ENCODE measurements at places on chromosomes 7 and 10. TPM values are rescaled to one million over a fixed set of nuclear protein-coding genes. Genes with fewer than 3 reads are reported as not detected.

The TMEM196 gene
- not detected for total RNA-seq

The DIP2C gene
- 8.6 TPM for total RNA-seq

The OR2A7 gene
- not detected for total RNA-seq

The EFCAB10 gene
- total RNA-seq = not detected

The ADCY1 gene
- total RNA-seq = 0.18 TPM

The CDH23 gene
- total RNA-seq = under 0.01 TPM

The RBP4 gene
- total RNA-seq = not detected

The ELN gene
- total RNA-seq = 2.2 TPM

The HOGA1 gene
- total RNA-seq = 0.36 TPM

The LAMTOR4 gene
- total RNA-seq = 131 TPM

DNA sequence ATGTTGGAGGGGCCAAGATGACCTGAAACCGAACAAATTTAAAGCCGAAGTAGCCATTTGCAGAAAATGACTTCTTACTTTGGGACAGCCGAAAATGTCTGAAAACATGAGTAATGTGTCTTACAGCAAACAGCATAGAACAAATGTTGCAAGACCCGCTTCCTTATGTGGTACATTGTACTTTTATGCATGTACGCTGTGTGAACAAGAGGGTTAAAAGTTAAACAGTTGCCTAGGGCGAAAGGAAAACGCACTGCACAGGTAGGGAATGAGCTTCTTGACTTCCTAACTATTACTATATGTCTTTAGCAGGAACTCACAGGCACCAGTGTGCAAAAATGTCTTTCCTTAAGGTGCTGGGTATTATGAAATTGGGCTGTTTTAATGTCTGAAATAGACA lies 303.5 kb upstream of the MGMT start:
- no peak for DNase-seq
- no peaks in the 10 kb centered on the region for H3K36me3 ChIP-seq
- H3K27me3 ChIP-seq = no peaks in the 10 kb centered on the region
- no peak overlapping the region for H3K4me3 ChIP-seq
- H3K27ac ChIP-seq = no peak overlapping the region

DNA sequence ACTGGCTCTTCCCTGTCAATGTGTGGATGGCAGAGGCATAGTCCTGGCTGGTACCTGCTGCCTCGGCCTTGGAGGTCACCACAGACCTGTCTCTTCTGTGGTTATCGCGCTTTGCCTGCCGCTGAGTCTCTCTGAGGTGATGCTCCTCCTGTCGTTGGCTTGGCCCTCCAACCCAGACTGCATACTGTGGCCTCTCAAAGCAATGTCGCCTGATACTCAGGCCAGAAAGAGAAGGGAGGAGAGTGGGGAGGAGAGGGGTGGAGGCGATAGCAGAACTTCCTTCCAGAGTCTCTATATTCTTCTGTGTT lies 133.2 kb upstream of the KCNMA1 start:
- DNase-seq = no peak
- H3K36me3 ChIP-seq = no peaks in the 10 kb centered on the region
- no peaks in the 10 kb centered on the region for H3K27me3 ChIP-seq
- no peak overlapping the region for H3K27ac ChIP-seq
- H3K4me1 ChIP-seq = peaks cover 9% of the 10 kb centered on the region

DNA sequence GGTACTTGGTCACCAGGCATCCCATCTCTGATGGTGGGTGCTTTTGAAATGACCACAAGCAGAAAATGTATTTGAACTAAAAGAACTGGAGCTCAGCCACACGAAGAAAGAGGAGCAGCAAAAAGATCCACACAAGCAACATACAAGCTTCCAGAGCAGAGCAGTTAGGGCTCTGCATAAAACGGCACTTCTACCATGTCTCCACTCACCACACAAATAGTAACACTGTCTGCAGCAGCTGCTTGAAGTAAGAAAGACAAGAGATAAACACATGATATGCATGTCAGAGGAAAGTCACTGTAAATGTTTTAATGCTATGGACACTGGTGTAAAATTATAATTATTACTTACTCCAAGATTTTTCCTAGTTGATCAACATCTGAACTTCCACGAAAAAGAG lies 32.5 kb upstream of the FAM133B start:
- H3K27ac ChIP-seq = peak overlapping the region; percentile 38
- H3K36me3 ChIP-seq = peaks cover 9% of the 10 kb centered on the region
- no peak for DNase-seq
- H3K27me3 ChIP-seq = no peaks in the 10 kb centered on the region
- no peak overlapping the region for H3K4me3 ChIP-seq
- peaks cover 7% of the 10 kb centered on the region for H3K4me1 ChIP-seq

- H3K4me1 ChIP-seq = peaks cover 6% of the 10 kb centered on the region
- no peaks in the 10 kb centered on the region for H3K36me3 ChIP-seq
- H3K27me3 ChIP-seq = no peaks in the 10 kb centered on the region
- H3K4me3 ChIP-seq = peak overlapping the region; percentile 71
Observed at GRCh38 chr10:110209926-110210673, 2.7 kb downstream of the MXI1 start.

- no peaks in the 10 kb centered on the region for H3K4me1 ChIP-seq
- DNase-seq = no peak
- no peaks in the 10 kb centered on the region for H3K36me3 ChIP-seq
- no peak overlapping the region for H3K4me3 ChIP-seq
- no peaks in the 10 kb centered on the region for H3K27me3 ChIP-seq
- no peak overlapping the region for H3K27ac ChIP-seq
Observed at GRCh38 chr10:50063100-50063499, 4.7 kb upstream of the WASHC2A start.

DNA sequence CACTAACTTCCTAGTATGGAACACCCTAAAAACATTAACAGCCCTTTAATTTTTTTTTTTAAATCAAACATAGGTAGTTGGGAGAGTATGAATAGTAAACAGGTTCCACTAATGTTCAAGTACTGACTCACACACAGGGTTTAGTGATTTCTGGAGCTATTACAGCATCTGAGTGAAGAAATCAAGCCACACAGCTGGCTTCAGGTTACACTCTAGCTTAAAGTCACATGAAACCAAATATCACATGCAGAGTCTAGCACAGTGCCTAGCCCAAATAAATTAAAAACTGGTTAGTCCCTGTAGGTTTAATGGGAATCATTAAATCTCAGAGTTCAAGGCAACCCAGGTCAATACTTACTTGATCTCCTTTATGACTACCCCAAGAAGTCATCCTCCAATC lies 11.6 kb downstream of the PANK1 start:
- peak; percentile 91 for DNase-seq
- no peaks in the 10 kb centered on the region for H3K27me3 ChIP-seq
- H3K36me3 ChIP-seq = no peaks in the 10 kb centered on the region
- no peak overlapping the region for H3K27ac ChIP-seq
- peaks cover 5% of the 10 kb centered on the region for H3K4me1 ChIP-seq

GRCh38 chr7:99141841-99142726 lies 1.8 kb downstream of the SMURF1 start:
- H3K4me3 ChIP-seq = peak overlapping the region; percentile 99
- peak; percentile 79 for DNase-seq
- H3K36me3 ChIP-seq = no peaks in the 10 kb centered on the region
- H3K27ac ChIP-seq = peak overlapping the region; percentile 90

DNA sequence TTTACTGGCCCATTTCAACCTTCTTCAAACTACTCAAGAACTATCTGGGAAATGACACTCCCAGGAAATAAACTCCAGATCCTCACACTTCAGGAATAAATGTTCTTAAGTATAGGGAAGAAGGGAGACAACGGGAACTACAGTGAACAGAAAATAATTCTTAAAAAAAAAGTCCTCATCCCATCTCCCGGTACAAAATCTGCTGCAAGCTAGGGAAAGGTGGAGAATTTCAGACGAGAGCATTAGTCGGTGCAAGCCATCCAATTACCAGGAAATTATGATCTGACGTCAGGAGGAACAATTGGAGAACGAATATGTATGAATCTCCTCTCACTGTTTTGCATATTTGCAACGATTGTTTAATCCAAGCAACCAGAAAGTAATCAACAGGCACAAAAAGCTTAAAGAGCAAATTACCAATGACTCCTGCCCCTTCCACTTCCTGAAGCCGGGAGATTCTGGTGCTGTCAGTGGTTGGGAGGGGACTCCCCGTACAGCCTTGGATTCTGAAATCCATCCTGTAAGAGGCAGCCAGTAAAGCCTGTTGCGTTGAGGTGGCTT lies 15.1 kb upstream of the GATA3 start:
- H3K4me3 ChIP-seq = no peak overlapping the region
- H3K4me1 ChIP-seq = no peaks in the 10 kb centered on the region
- H3K36me3 ChIP-seq = no peaks in the 10 kb centered on the region
- peaks cover 95% of the 10 kb centered on the region for H3K27me3 ChIP-seq
- DNase-seq = no peak

- H3K36me3 ChIP-seq = no peaks in the 10 kb centered on the region
- H3K27me3 ChIP-seq = no peaks in the 10 kb centered on the region
- peak; percentile 31 for DNase-seq
- H3K4me1 ChIP-seq = no peaks in the 10 kb centered on the region
Observed at GRCh38 chr7:98323597-98324322, 42.3 kb downstream of the BRI3 start.

DNA sequence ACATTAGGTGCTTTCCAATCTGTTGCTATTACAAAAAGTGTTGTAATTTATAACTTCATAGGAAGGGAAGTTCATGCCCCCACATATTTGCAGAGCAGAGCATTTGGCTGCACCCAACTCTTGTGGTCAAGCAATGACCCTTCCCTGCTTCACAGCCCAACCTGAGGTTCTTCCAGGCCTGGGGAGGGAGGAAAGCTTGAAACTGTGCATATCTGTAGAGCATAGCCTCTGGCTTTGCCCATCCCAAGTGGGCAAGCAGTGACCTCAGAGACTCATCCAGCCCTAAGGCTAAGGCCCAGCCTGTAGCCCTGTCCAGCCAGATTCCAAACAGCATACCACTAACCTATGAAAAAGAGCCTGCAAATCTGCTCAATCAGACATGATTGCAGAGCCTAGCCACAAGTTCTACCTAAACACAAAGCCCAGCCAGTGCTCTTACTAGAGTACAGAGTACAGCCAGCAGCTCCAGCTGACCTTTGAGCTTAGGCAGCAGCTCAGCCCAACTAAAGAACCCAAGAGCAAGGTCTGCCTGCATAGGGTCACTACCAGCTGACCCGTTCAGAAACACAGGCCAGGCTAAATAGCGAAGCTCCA lies 14.4 kb upstream of the GSTK1 start:
- no peak overlapping the region for H3K27ac ChIP-seq
- H3K4me1 ChIP-seq = no peaks in the 10 kb centered on the region
- H3K36me3 ChIP-seq = no peaks in the 10 kb centered on the region
- no peak for DNase-seq

GRCh38 chr7:105721571-105722104 lies 140.3 kb upstream of the EFCAB10 start:
- H3K4me3 ChIP-seq = no peak overlapping the region
- H3K27me3 ChIP-seq = no peaks in the 10 kb centered on the region
- H3K4me1 ChIP-seq = peaks cover 2% of the 10 kb centered on the region

- H3K4me3 ChIP-seq = no peak overlapping the region
- peak; percentile 25 for DNase-seq
Observed at GRCh38 chr7:123675181-123675473, 19.5 kb downstream of the LMOD2 start.

- no peak for DNase-seq
- H3K27me3 ChIP-seq = no peaks in the 10 kb centered on the region
- no peaks in the 10 kb centered on the region for H3K4me1 ChIP-seq
Observed at GRCh38 chr10:33073641-33074415, 115.8 kb upstream of the ITGB1 start.

DNA sequence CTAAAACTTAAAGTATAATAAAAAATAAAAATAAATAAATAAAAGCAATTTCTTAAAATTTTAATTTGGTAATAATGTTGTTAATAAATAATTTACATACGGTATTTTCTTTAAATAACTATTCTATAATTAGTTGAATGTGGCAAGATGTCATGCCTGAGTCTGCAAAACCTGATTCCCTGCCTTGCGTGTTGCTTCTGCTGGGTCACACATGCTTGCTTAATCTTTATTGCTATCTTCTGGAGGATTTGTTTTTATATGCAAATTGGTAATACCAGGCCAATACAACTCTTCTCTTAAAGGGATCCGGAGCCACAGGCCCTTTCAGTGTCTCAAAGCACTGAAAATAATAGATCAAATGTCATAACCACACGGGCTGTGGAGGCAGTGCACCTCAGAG lies 59.4 kb upstream of the ABCB5 start:
- DNase-seq = no peak
- no peaks in the 10 kb centered on the region for H3K4me1 ChIP-seq
- H3K36me3 ChIP-seq = no peaks in the 10 kb centered on the region
- H3K27me3 ChIP-seq = no peaks in the 10 kb centered on the region

DNA sequence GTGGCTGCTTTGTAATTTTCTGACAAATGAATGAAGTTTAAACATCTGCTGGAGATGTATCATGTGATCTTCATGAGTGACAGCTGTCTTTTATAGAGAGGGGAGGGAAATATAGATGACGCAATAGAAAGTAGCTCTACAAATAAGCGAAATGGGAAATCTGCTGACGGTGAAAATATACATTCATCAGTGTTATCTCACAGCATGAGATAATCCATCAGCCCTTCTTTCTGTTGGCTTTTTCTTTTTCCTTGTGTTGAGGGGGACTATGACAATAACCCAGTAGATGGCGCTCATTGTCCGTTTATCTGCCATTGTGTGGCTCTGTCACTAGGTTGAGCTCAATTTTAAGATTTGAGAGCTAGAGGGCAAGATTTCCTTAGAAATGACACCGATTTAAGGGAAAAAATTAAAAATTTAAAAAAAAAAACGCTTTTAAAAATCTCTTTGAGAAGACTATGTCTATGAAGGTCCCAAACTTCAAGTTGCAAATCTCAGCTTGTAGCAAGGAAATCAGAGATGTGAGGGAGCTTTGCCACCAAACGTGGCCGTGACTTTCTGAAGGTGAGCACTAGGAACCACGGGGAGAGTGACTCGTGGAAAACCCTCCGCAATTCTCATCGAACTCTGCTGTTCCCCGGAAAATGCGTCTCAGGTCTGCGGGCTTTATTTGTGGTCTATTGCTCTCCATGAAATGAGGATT lies 114.6 kb upstream of the SFMBT2 start:
- peak; percentile 66 for DNase-seq
- H3K4me1 ChIP-seq = no peaks in the 10 kb centered on the region
- H3K27ac ChIP-seq = no peak overlapping the region

DNA sequence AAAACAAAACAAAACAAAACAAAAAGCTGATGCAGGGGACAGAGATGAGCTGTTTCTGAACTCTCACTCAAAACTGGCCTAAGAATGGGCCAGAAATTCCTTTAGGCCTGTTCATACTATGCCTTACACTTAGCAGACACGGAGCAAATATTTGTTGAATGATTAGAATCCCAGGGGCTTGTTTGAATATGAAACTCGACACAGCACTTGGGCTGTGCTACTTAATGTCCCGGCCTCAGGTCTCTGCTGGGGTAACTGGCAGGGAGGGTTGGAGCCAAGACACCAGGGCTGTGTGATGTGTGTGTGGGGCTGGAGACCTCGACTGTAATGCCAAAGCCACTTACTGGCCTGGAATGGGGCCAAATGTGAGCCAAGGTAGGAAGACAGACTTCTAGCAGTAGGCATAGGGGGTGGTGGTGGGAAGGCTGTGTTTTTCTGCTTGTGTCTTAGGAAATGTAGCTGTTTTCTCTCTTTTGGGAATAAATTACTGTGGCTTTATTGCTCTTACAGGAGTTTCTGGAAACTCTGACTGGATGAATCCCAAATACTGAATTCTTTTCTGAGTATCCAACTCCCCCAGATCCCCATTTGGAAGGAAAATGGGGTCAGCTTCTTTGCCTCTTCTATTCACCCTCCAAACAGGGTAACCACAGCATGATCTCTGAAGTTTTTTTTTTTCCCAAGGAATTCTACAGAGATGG lies 66.7 kb downstream of the EMX2 start:
- peak; percentile 2 for DNase-seq
- no peaks in the 10 kb centered on the region for H3K27me3 ChIP-seq
- H3K4me1 ChIP-seq = no peaks in the 10 kb centered on the region
- H3K27ac ChIP-seq = no peak overlapping the region
- no peak overlapping the region for H3K4me3 ChIP-seq

Data from IMR-90 (cell line).